ENCODE measurements at places on chromosomes 13 and 19.

DNA sequence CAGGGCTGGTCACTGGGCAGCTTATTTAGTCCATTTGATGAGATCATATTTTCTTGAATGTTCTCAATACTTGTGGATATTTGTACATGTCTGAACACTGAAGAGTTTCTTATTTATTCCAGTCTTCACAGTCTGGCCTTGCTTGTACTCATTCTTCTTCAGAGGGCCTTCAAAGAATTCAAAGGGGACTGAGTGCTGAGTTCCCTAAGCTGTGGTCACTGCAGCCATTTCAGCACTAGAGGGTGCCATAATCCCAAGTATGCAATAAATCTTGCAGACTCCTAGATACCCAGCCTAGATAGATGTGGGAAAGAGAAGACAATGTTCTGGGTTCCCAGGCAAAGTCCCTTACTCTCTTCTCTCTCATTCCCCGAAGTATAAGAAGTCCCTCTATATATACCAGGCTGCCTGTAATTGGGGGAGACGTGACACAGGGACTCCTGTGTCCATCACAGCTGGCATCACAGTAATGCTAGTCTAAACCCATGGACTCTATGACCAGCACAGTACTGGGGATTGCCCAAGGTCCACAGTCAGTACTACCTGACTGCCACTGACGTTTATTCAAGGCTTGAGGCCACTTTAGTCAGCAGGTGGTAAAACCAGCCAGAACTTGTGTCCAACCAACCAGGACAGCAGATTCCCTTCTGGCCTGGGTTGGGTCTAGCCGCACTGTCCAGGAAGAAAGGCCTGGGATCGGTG, 8.9 kb upstream of the VN1R1 start:
- DNase-seq, result no peak

GRCh38 chr13:105806628-105806920, 728.9 kb downstream of the EFNB2 start:
- no peak for DNase-seq

- no peak for DNase-seq
Observed at GRCh38 chr19:38070573-38070972, 153.4 kb downstream of the DPF1 start.

GRCh38 chr13:40563350-40564125, 102.9 kb downstream of the FOXO1 start:
- DNase-seq, result no peak

DNA sequence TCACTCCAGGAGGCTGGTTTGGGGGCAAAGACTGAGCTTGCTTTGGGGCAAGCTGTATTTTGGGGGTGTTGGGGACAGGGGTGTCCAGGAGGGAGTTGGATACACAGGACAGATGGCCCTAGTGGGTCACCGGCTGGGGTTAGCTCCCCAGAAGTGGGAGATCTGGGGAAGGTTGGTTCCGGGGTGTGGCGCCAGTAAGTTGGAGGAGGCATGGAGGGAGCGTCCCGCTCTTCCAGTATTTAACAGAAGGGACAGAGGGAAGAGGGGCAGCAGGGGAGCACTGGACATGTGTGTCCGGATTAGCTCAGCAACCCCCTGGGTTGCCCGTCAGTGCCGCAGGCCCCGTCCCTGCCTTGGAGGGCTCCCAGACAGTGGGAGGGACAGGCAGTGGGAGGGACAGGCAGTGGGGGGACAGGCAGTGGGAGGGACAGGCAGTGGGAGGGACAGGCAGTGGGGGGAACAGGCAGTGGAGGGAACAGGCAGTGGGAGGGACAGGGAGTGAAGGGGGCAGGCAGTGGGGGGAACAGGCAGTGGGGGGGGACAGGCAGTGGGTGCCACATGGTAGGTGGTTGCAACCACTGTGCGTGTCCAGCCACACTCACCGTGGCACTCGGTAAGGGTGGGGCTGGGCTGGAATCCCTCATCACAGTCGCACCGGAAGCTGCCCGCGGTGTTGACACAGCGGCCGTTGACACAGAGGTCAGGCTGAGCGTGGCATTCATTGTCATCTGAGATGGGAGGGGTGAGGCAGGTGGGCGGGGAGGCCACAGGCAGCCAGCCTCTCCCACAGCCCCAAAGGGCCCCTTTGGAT, 33.2 kb downstream of the CCL25 start:
- no peak for DNase-seq

Measured in mesothelial cell of epicardium (in vitro differentiated cells).